ENCODE measurements at places on chromosomes 1 and 21.

DNA sequence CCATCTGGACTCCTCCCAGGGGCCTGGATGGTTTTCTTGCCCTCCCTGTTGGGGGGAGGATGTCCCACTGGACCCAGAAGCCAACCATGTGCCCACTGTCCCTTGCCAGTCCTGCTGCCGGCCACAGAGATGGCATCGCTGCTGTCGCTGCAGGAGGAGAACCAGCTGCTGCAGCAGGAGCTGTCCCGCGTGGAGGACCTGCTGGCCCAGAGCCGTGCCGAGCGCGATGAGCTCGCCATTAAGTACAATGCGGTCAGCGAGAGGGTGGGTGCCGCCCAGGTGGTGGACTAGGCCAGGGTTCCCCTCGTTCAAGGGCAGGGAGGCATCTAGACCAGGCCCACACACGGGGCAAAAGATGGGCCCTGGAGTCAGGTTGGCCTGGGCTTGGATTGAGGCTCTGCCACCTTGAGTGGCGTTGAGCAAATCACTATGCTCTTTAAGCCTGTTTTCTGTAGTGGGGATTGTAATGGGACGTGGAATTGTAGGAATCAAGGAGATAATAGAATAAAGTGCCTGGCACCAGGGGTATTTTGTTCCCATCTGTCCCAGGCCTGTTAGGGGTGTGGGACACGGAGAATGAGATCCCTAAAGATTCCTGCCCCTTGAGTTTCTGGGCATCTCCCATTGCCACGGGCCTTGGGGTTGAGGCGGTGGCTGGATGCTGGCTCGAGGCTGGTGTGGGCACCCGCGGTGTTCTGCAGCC, 2.6 kb downstream of the CROCC start:
- no peak for DNase-seq

GRCh38 chr1:1678581-1679380, 13.8 kb downstream of the SLC35E2B start:
- no peak for DNase-seq

GRCh38 chr21:29371464-29371863, 72.7 kb downstream of the BACH1 start:
- DNase-seq = no peak

- no peak for DNase-seq
These were observed 15.3 kb upstream of the SSX2IP start for GRCh38 chr1:84705513-84705912.

DNA sequence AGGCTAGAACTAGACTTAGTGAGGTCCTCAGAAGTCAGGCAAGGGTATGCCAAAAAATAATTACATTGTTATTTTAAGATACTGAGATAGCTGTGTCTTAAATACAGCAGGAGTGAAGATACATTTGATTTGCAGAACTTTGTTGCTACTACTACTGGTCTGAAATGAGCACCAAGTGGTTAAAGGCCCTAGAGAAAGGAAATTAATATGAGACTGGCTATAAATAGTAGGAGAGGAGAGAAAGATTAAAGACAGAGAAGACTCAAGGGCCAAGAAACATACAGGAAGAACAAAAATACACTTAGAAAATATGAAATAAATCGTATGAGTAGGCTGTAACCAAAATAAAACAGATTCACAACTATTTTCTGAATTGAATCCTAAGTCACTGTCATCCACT, 21.3 kb downstream of the HNRNPR start:
- no peak for DNase-seq

DNA sequence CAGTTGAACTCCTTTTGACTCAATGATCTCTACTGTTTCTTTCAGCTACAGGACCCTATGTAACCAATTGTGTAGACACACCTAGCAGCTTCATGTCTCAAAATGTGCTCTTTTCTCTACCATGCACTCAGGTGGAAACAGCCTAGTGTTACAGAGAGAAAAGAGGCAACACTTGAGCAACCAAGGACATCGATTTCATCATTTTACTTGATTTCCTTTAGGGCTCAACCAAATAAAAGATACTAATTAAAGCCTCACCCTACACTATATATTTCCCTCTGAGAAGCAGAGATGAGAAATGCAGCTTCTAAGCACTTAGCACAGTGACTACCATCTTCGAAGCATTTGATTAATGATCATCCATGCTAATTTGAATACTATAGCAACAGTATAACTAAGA, 55.1 kb downstream of the PTGER3 start:
- no peak for DNase-seq

- no peak for DNase-seq
These were observed 42.6 kb downstream of the CACNA1S start for GRCh38 chr1:201069636-201070035.

DNA sequence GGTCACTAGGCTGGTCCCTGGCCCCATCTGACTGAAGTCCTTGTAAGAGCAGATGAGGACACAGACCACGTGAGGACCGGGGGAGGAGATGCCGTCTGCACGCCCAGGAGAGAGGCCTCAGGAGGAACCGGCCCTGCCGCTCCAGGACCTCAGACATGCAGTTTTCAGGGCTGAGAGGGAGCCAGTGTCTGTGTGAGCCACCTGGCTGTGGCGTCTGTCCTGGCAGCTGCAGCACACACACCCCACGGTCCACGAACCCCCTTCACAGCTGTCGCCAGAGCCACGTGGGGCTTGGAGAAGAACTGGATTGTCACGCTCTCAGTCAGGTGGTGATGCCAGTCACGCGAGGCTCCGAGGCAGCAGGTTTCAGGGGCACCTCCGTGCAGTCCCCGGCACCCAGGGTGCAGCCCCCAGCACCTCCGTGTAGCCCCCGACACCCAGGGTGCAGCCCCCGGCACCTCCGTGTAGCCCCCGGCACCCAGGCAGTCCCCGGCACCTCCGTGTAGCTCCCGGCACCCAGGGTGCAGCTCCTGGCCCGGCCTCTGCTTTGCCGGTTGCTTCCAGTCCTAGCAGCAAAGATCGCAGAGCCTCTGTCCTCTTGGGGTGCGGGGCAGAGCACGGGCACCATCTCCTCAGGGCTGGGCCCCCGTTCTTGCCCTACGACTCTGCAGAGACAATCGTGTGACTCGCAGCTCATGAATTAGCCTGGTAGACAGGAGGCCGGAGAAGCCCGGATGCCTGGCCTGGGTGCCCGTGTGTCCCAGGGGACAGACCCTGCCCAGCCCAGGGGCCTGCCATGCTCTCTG, 19.0 kb upstream of the SUMO3 start:
- no peak for DNase-seq

DNA sequence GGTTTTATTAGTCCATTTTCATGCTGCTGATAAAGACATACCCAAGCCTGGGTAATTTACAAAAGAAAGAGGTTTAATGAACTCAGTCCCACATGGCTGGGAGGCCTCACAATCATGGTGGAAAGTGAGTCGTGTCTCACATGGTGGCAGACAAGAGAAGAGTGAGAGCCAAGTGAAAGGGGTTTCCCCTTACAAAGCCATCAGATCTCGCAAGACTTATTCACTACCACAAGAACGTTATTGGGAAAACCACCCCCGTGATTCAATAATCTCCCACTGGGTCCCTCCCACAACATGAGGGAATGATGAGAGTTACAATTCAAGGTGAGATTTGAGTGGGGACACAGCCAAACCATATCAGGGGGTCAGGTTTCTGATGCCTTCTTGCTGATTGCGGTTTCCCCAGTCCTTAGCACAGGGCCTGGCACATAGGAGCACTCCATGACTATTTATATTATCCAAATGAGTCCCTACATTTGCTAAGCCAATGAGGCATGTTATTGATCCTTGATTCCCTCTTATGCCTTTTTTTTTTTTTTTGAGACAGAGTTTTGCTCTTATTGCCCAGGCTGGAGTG, 35.3 kb upstream of the PAXBP1 start:
- DNase-seq = no peak

DNA sequence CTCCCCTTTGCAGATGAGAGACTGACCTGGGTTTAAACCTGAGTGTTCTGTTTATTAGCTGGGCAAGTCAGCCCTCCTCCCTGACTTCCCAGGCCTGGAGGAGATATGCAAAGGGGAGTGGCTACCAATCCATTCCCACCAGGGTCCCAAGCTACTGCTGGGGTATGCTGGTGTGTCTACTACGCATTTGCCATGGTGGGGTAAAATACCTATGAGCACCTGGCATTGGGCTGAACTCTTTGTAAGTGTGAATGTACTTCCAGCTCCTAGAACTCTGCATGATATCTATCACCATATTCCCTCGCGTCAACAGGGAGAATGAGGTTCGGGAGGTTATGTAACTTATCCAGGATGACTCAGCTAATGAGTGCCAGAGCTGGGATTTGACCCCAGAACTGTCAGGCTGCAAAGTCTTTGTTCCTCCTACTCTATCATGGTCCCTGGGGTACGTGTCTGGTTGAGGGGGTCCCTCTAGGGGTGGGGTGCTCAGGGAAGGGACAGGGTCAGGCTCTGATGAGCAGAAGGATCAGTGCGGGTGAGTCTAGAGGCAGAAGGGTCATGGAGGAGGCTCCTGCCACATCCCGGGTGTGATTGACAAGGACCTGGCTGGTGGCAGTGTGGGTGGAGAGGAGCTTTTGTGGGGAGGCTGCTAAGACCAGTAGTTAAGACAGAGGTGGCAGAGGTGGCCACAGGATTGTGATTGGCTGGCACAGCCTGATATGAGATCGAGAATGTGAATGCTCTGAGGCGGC, 16.7 kb downstream of the AMPD2 start:
- no peak for DNase-seq

DNA sequence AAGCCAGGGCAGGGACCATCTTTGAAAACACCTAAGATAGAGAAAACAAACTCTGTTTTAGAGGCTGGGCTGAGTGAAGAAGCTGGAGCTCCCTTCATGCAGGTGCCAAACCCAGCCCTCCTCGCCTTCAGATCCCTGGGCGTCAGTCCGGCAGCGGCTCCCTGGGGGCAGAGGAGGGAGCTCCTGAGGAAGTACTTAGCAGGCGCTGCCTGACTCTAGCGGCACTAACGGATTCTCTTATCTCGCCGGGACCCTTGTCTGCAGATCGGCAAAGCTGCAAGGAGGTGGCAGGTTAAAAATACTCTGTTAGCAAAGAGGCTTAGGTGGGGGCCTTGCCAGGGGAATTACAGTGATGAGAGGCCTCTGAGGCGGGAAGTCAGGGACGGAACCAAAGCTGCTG, 79.6 kb downstream of the PLXNA2 start:
- DNase-seq = no peak

DNA sequence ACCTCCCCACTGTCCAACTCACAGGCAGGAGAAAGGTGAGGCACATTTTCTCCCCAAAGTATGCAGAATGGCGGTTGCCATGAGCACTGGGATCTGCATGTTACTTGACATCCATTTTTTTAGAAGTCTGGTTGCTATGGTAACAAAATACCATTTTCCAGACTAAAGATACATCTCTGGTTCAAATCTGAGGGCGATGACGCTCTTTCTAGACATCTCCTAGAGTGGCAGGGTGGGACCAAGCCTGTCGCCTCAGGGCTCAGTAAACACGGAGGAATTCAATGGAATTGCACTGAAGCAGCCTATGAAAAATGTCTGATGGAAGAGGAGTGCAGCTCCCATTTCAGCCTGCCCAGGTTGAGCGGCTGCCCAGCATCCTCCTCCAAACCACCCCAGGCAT, 21.5 kb upstream of the FAM43B start:
- DNase-seq = no peak

GRCh38 chr1:25711555-25712298, 88.3 kb upstream of the SELENON start:
- no peak for DNase-seq

DNA sequence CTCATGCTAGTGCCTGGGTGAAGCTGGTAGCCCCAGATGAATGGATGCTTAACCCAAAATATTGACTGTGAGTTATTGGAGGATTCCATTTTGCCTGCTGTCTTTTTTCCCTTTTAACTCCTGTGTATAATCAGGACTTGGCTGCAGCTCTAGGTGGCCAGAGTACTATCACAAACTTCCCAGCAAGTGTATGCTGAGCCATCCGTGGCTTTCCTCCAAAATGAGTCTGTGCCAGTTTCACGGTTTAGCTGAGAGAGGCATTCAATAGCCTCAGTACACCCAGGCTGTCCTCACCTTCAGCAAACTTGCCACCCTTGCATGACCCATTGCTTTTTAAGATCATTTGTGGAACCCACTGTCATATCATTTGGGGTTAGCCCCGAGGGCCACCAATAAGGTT, 5.3 kb upstream of the DPT start:
- no peak for DNase-seq

DNA sequence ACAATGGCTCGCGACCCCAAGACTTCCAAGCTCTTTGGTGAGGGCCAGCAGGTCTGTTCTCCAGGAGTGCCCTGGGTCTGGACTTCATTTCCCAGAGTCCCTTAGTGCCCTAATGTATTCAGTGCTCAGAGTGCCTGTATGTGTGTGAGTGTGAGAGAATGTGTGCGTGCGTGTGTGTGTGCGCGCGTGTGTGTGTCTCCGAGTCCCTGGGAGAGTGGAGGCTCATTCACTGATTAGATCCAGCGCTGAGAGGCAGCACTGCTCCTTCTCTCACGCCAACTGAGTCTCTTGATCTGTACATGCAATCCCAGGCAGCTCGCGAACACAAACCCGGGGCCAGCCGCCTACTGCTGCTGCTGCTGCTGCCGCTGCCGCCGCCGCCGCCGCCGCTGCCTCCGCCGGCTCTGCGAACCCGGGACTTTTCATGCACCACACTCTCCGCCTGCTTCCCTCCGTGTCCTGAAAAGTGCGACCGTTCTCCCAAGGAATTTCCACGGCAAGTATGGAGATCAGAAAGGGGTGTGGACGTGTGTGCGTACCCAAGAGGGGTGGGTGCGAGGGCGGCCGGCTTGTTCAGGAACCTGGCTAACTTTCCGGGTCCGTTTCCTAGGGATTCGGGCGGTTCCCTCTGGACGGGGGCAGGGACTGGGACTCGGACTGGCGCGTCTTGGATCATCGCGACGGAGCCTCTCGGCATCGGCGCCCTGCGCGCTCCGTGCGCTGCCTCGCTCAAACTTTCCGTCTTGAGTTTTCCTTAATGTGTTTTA, at the start of gene RNF220:
RNF220 (plus strand) TSS at position 225 of the 767 bp plus-strand sequence.
- DNase-seq = no peak
